ENCODE measurements at places on chromosomes 13 and 19. TPM values are rescaled to one million over a fixed set of nuclear protein-coding genes. Genes with fewer than 3 reads are reported as not detected.
A peak's percentile ranks its signal among the peaks of the same experiment; 100 is the strongest.

DNA sequence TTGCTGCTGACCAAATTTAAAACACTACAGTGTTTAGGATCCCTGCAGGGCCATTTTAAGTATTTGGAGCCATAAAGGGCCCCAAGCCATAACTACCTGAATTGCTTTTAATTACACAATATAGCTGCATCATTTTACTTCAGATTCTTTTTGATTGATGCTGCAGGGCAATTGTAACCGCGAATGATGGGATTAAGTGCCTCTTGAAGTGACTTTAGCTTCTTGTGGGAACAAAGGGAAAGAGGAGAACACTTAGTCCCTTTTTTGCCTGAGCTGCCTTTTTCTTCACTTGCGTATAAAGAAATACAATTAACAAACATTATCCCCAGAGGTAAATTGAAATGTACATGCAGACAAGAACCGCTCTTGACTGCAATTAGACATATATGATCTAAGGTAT, 228.5 kb downstream of the ZIC5 start:
- no peak for DNase-seq

- DNase-seq = peak; percentile 87
Observed at GRCh38 chr13:95643936-95644598, 439 bp downstream of the DZIP1 start.

DNA sequence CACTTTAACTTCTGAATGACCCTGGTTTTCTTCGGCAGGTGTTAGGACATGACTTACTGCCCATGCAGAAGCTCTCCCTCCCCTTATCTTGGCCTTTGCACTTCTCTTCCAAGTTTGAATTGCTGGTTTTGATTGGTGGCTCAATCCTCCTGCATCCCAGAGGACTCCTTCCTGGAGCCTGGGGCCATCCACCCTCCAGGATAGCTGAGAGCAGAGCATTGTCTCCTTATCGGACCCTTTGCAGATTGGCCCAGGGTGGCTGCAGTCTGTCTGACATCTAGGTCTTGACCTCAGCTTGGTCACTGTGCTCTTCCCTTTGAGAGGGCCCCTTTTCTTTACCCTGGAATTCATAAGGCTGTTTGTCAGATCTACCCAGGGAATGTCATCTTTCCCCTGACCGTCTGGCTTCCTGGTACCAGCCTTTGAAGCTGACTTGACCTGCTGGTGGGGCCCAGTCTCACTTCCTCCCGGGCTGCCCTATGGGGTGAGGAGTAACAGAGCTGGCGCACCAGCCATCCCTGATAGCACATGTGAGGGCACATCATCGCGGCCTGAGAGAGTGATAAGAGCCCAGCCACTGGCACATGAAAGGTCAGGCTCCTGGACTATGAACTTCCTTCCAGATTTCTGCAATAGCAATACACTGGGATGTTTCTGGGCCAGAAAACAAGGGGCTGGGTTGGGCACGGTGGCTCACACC, 172.9 kb upstream of the UBL3 start:
- no peak for DNase-seq

DNA sequence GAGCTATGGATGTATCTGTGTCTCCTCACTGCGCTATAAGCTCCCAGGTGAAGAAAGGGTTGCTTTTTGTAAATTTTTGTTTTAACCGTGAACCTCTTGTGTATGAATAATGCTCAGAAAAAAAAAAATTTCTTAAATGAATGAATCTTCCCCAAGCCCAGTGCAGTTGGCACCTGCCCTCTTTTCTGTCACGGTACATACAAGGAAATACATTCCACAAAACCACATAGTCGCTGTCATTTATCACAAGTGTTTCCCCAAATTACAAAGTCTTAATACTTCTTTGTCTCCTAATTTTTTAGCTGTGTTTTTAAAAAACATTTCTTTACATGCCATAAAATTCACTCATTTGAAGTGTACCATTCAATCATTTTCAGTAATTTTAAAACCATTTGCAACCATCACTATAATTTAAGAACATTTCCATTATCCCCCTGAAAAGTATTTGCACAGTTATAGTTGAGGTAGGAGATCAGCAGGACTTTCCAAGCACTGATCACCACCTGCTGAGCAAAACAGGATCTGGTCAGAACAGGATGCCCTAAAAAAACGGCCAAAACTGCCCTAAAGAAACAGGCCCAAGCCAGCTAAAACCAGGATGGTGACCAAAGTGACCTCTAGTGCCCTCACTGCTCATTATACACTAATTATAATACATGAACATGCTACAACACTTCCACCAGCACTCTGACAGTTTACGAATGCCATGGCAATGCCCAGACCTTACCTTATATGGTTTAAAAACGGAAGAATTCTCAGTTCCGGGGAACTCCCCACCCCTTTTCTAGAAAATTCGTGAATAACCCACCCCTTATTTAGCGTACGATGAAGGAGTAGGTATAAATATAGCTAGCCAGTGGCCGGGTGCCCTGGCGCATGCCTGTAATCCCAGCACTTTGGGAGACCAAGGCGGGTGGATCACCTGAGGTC, 1.3 kb upstream of the TEX30 start:
- DNase-seq = no peak

GRCh38 chr19:3823350-3823713, 37.2 kb upstream of the MATK start:
- DNase-seq = peak; percentile 42

GRCh38 chr13:68897331-68897928, 1210.2 kb upstream of the ATXN8OS start:
- peak; percentile 53 for DNase-seq

DNA sequence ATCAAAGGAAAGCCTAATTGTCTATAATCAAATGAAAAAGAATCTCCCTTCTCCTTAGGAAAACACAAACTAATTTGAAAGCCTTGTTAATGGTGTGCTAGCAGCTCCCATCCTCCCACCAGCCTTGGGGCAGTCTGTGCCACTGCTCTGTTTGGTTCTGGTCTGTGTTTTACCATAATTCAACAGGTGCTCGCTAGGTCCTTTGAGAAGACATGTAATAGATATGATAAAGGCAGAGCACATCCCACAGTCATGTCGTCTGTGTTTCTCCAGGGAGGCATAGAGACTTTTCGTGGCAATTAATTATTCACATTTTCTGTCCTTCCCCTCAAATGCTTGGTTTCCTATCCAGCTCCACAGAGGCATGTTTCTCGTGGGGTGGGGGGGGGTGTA, 23.8 kb downstream of the FAM124A start:
- peak; percentile 32 for DNase-seq

GRCh38 chr13:40208517-40208916, 457.9 kb downstream of the FOXO1 start:
- no peak for DNase-seq

GRCh38 chr19:51466723-51467122, 8.5 kb upstream of the SIGLEC8 start:
- no peak for DNase-seq

DNA sequence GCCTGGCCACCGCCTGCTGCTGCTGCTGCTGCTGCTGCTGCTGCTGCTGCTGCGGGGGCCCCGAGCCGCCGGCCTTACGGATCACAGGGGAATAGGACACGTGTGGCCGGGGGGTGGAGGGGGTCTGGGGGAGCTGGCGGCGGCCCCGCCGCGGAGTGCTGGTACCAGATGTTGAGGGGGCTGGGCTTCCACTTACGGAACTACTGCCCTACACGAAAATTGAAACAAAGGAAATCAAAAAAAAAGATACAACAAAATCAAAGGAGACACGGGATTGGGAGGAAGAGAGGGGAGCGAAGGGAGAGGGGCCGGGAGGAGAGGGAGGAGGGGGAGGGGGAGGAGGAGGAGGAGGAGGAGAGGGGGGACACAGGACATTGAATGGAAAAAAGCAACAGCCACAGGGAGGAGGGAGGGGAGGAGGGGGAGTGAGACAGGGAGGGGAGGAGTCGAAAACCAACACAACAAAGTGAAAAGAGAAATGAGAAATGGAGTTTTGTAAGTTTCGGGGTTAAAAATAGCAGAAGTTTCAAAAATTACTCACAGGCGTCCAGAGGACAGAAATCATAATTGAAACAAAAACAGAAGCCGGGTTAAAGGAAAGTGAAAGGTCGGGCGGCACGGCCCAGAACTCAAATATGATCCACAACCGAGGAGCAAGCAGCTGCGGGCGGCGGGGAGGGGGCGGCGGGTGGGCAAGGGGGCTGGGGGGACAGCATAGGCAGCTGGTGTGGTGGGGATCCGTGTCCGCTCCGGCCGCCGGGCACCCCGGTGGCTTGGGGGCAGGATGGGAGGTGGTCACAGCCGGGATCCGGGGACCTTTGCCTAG, 57.8 kb downstream of the IER2 start:
- peak; percentile 55 for DNase-seq

DNA sequence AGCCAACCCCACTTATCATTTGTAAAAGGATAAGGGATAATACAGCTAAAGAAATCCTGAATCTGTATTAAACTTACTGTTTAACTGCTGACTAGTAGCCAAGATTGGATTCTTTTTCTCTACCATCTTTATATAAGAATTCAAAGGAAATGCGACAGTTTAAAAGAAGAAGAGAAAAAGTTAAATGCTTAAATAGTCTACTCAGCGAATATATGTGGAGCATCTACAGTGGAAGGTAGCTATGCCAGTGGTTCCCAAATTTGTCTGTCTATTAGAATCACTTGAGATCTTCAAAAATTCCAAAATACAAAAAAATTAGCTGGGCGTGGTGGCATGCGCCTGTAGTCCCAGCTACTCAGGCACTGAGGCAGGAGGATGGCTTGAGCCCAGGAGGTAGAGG, 60.8 kb upstream of the KLF5 start:
- DNase-seq = no peak

GRCh38 chr13:106083620-106084350, 451.7 kb downstream of the EFNB2 start:
- peak; percentile 75 for DNase-seq

- no peak for DNase-seq
Observed at GRCh38 chr13:91988331-91988730, 589.9 kb downstream of the GPC5 start.

- no peak for DNase-seq
Observed at GRCh38 chr13:44969551-44970484, 19.5 kb downstream of the NUFIP1 start.

DNA sequence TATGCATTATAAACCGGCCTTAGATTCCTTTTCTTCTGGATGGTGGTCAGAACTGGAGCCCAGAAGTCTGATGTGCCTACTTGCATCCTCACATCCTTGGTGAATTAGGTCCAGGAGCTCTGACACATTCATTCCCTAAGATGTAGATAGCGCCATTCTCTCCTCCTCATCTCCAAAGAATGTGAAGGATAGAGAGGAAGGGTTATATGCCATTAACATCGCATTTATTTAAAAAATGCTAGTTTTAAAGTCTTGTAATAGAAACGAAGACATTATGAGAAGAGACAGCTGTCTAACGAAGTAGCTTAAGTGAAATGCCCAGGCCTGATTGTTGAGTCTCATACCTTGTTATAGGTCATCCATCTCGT, 9.7 kb downstream of the MBNL2 start:
- no peak for DNase-seq

DNA sequence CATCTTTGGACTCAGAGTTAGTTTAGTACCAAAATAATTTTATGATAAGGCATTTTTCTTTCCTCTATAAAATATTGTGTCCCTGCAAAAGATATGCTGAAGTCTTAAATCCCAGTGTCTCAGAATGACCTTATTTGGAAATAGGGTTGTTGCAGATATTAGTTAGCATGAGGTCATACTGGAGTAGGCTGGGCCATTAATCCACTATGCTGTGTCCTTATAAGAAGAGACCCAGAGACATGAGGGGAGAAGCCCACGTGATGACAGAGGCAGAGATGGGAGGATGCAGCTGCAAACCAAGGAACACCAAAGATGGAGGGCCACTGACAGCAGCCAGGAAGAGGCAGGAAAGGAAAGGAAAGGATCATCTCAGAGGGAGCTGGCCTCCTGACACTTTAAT, 6.4 kb downstream of the POGLUT2 start:
- DNase-seq = no peak

GRCh38 chr13:49020940-49021553, 45.3 kb downstream of the FNDC3A start:
- peak; percentile 42 for DNase-seq

Gene JSRP1
- total RNA-seq = 0.56 TPM

Gene BLVRB
- total RNA-seq = 44.7 TPM

Gene CALR3
- 0.35 TPM for total RNA-seq

Gene FAM32A
- total RNA-seq = 71.8 TPM

Gene MBNL2
- total RNA-seq = 4.5 TPM

Gene FGF22
- not detected for total RNA-seq

Gene CEACAM7
- not detected for total RNA-seq

Gene PPP2R1A
- total RNA-seq = 351 TPM

Gene RASIP1
- total RNA-seq = 3.6 TPM

Gene ACER1
- not detected for total RNA-seq
